ENCODE measurements at places on chromosomes 11 and 22.

GRCh38 chr11:13207665-13208594 is 69.7 kb upstream of the BMAL1 start:
- DNase-seq: no peak

DNA sequence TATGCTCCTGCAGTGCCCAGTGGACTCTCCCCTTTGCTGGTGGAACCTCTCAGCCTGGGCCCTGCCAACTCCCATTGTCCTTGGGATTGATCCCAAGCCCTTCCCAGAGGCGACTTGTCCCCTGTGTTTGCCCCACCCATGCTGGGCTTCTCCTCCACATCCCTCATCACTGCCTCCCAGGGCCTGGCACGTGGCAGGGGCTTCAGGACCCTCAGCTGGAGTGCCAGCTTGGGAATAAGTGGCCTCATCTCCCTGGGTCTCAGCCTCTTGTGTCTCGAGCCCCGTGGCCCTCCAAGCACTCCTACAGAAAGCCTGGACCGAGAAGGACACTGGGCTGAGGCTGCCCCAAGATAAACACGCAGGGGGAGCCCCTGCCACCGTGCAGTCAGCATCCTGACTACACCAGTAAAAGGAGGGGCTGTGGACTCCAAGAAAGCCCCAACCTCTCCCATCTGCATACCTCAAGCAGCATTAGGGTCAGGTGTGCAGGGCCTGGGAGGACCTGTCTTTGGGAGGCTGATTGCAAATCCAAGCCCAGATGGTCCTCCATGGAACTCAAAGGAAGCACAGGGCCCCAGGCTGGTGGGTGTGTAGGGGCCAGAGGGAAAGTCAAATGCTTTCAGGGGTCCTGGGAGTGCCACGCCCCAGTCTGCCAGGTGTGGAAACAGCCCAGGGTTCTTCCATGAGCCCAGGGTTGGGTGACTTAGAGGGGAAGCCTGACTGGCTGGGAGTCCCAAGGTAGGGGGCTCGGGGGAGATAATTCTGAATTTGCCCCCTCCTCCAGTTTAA is 9.5 kb upstream of the GNAZ start:
- no peak for DNase-seq

GRCh38 chr22:24426851-24427499 is 424 bp upstream of the ADORA2A start:
- DNase-seq: no peak

DNA sequence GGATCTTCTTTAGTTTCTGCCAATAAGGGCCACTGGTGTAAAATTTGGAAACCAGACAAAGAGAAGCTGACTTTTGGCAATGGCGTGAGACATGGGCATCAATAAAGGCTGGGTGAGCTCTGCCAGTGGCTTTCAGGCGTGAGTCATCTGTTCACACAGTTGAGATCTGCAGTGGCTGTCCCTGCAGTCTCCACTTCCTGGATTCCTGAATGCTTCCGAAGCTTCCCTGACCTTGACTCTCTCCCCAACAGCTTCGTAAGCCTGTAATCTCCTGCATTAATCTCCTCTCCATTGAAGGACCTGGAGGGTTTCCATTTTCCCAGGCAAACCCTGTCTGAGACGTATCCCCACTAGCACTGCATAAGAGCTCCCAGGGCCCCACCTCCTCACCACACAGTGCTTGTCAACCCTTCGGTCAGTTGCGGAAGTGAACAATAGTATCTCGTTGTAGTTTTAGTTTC is 574.7 kb downstream of the TBC1D22A start:
- DNase-seq: no peak

GRCh38 chr11:2528301-2529050 is 83.7 kb downstream of the KCNQ1 start:
- no peak for DNase-seq

GRCh38 chr22:22061085-22062077 is 78.8 kb upstream of the TOP3B start:
- no peak for DNase-seq

Measured in stimulated activated CD4-positive, alpha-beta T cell treated with anti-CD3 and anti-CD28 coated beads, Interleukin-12 subunit alpha, Interleukin-12 subunit beta, amount 100 ng/mL, for 4 hours (primary cell).